LNCaP clone FGC (cell line): ENCODE measurements at places on chromosomes 3 and 15.

GRCh38 chr3:12253516-12254343, 35.1 kb upstream of the PPARG start:
- no peak for DNase-seq

DNA sequence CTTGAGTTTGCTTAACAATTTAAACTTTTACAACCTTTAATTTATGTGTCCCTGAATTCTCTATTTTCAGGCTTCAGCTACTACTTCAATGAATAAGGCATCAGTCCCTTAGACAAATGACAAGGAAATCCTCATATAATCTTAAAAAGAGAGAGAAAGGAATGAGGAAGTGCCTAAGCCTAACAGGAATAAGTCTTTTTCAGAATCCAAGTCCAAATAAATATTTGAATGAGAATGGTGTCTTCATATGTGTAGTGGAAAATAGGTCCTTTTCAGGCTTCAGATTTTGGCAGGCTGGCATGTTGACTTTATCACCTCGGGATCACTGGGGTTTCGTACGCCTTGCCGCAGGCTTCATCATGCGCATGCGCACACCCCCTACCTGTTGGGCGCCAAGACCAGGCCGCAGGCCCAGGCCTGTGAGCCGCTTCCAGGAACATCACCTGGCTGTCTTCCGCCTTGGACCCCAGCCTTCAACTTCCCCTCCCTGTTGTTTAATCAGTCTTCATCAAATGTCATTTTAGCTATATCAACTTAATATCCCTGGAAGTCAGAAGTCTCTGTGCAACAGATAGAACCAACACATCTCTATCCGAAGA, 334.5 kb downstream of the SOX2 start:
- no peak for DNase-seq

DNA sequence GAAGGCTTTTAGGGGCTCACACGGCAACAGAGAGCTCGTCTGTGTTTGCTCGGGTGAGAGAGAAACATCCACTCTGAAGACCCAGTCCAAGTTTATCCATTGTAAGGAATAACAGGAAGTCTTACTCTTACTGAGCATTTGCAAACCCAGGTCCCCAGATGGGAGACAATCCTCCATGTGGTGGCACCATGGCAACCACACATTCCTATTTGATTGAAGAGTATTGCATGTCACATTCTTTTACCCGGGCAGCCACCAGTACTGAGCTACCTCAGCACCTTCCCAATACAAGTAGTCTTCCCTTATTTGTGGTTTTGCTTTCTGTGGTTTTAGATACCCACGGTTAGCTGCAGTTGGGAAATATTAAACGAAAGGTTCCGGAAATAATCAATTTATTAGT, 302.9 kb upstream of the RASGRP1 start:
- no peak for DNase-seq

DNA sequence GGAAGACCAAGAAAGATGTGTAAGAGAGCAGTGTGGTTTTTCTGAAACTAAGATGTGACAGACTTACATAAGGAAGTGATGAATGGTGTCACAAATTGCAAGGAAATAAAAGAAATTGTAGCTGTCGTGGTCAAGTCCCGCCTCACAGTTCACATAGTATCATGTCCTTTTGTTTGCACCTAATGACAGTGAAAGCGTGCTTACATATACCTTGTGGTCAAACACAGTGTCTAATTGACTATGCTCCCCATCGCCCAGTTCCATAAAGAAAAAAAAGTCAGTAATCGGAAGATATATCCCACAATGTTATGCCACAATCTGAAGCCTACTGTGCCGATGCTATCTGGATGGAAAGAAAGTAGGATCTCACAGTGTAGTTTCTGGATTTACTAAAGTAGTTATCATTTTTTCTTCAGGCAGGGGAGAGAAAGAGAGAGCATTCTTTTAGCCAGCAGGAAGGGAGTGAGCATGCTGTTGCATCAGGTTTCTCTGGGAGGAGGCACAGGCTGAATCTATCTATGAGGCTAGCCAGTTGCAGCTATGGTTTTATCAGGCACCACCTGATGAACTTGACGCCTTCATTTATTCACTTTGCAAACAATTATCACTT, 9.8 kb upstream of the PLSCR1 start:
- no peak for DNase-seq

- DNase-seq: no peak
Measured at GRCh38 chr15:59394166-59394661, 21.5 kb upstream of the MYO1E start.

- no peak for DNase-seq
Measured at GRCh38 chr15:29132735-29133181, 136.9 kb downstream of the NSMCE3 start.

DNA sequence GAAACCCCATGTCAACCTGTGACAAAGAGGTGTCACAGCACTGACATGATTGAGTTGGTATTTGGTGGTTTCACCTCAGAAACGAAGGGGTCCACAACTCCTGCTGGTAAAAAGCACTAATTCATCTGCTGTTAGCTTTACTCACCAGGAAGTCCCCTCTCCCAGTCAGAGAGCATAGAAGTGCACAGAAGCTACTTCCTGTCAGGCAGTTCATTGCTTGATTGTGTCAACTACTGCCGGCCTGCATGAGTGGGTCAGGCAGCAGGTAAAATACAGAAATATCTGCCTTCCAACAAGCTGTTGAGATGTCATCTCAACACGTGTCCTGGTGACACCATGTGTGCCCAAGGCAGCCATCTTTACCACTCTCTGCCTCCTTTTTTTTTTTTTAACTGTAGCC, 596.6 kb upstream of the NR2F2 start:
- no peak for DNase-seq

GRCh38 chr15:48595981-48596380, 49.5 kb downstream of the FBN1 start:
- no peak for DNase-seq

DNA sequence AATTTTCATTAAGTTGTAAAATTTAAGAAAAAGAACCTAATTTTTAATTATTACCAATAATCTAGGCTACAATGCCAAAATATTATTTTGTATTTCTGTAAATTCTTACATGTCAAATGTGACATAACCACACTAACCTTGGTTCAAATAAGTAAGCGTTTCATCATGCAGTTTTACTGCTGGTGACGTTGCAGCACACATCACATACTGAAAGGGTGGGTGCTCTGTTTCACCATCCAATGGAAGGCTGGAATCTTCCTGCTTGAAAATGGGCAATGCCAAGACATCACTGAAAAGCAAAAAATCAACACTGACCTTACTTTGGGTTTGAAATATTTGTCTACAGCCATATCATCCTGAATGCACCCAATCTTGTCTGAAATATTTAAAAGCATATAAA, 14.8 kb downstream of the UBP1 start:
- no peak for DNase-seq

DNA sequence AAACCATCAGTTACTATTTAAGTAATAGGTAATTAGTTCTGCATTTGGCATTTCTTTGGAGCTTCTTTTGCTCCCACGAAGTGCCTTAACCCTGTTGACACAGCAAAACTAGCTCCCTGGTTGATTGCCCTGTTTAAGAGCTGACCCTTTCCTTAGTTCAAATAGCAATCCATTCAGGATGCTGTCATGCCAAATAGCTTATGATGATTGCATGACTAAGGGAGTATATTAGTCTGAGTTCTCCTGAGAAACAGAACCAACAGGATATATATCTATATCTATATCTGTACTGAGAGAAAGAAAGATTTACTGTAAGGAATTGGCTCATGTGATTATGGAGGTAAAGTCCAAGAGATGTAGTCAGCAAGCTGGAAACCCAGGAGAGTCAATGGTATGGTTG, 50.3 kb upstream of the SPRED1 start:
- DNase-seq: no peak

DNA sequence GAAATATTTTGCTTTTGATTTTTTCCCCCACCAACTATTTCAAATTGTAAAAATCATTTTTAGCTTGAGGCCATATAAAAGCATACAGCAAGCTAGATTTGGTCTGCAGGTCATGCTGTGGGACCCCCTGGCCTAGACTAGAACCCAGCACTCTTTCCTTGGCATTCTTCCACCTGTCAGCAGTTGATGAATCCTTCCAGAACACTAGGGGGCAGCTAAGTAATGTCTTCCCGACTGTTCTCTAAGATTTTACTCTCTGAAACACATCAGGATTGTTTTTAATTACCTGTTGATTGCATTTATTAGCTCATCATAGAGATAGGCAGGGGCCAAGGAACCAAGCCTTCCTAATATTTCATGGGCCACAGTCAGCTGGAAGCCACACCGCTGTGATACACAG, 174.5 kb downstream of the CACNA1D start:
- no peak for DNase-seq

DNA sequence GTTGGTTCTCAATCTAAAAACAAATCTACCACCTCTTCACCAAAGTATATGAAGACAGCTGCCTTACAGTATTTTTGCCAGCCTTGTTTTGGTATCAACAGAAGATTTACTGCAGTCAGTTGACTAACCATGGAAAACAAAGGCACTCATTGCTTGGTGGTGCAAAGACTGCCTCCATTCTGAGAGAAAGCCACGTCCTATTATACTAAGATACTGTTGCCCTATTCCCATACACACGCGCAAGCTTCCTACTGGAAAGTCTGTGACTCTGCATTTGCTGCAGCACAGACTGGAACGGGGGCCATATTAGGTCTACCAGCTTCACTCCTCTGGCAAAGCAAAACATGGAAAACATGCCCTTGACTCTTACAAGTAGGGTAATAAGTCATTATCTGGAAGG, 18.0 kb downstream of the MTMR10 start:
- DNase-seq: no peak

DNA sequence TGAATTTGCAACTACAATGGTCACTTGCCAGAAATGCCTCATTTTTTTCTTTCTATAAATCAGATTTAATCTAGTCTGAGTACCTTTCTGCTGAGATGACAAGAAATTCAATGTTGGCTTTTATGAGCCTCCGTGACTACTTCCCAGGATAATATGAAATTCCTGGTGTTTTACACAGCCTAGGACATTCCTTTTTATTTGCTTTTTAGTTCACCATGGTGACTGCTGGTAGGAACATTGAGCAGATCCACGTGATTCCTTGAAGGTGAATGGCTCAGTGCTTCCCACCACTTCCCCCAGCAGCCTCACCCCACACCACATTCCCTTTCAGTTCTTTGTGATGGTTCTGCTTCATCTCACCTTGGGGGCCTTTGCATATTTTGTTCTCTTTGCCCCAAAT, 4.3 kb upstream of the NPTN start:
- peak; percentile 69 for DNase-seq

GRCh38 chr15:39110336-39110735, 470.5 kb upstream of the THBS1 start:
- DNase-seq: no peak

DNA sequence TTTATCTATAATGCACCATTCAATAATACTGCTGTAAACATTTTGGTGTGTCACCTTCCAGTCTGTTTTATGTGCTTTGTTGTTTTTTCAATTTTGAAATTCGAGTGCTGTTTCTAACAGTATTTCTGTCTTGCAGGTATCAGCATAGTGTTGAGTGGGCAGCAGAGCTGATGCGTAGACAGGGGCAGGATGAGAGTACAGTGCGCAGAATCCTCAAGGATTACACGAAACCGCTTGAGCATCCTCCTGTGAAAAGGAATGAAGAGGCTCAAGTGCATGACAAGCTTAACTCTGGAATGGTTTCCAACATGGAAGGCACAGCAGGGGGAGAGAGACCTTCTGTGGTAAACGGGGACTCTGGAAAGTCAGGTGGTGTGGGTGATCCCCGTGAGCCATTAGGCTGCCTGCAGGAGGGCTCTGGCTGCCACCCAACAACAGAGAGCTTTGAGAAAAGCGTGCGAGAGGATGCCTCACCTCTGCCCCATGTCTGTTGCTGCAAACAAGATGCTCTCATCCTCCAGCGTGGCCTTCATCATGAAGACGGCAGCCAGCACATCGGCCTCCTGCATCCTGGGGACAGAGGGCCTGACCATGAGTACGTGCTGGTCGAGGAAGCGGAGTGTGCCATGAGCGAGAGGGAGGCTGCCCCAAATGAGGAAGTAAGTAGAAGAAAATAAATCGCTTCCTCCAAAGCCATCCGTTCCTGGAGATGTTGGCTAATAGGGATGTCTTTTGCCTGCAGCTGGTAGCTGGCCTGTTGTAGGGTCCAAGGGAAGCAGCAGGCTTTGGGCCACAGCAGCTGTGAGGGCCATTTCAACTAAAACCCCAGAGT, 19.1 kb downstream of the TSEN2 start:
- no peak for DNase-seq

DNA sequence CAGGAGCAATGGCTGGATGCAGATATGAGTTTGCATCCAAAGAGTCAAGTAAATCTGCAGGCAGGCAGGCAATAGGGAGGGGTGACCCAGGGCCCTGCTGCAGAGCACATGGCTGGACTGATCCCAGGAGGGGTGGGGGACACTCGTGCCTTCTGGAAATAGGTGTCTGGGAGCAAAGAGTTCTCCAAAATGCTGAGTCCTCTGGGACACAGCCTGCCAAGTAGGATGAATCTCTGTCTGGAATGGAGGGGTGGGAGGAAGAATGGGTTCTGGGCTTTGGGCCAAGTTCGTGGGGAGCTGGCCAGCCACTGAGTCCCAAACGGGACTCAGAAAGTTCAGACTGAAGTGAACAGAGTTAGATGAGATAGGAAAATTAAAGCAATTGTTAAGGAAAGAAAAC, 214.5 kb downstream of the MTHFS start:
- no peak for DNase-seq

GRCh38 chr3:181704421-181705085, 7.2 kb upstream of the SOX2 start:
- DNase-seq: no peak

DNA sequence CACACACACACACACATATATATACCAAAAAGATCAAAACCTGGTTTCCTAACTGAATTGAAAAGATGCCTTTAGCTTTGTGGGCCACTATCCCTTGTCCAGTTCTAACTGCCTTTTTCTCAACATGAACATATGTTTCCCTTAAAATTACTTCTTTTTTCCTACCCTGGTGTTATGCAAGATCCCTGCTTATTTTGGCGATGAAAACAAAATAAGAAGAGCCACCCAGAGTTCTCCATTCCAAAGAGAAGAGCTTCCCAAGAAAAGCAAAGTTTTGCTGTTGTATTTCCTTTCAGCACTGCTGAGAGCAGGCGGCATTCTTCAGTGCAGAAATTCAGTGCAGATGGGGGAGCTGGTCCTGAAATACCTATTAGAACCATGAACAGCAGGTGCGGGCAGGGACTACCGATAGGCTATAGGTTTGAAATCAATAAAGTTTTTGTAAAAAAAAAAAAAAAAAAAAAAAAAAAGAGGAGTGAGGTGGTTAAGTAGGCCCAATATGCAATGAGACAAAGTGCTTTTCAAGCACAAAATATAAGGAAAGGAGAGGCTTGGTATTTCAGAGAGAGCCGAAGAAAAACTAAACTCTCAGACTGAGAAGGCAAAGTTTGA, 238.0 kb downstream of the FOXP1 start:
- DNase-seq: no peak

DNA sequence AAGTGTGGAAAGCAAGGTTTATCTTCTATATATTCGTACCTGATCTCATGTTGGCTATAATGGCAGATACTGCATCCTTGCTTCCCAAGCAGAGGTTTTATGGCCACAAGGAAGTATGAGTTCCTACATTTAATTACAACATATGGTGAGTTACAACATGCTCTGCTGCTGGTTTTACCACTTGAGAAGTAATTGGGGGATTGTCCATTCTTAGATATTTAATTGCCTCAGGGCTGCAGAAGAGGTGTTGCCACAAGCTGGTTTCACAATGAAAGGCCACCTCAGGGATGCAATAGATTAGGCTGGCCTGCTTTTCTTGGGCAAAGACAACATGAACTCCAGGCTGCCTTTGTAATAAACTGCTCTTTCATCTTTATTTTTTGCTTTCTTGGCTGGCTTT, 48.6 kb downstream of the RAP2B start:
- DNase-seq: no peak

- DNase-seq: no peak
Measured at GRCh38 chr15:50123861-50124557, 5.0 kb upstream of the ATP8B4 start.
